CMK (cell line): ENCODE measurements at places on chromosomes 3 and 15.

GRCh38 chr3:35908366-35909232, 269.3 kb downstream of the ARPP21 start:
- DNase-seq: peak; percentile 14

- no peak for DNase-seq
These were observed 45.5 kb downstream of the PPM1L start for GRCh38 chr3:160801386-160802118.

DNA sequence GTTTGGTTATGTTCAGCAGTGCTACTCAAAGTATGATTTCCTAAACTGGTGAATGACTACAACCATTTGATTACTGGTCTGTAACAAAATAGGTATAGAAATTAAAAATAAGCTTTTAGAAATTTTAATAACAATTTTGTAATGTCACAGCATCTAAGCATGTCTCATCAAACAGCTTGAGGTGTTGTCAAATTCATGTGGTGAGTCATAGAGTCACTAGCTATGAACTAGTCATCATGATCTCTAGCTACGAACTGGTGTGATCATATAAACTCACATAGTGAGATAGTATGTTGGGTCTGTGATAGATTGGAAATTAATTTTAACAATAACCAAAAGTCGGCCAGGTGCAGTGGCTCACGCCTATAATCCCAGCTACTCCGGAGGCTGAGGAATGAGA, 213.9 kb upstream of the RBMS3 start:
- DNase-seq: no peak

- no peak for DNase-seq
These were observed 102.7 kb upstream of the AADACL2 start for GRCh38 chr3:151630938-151631441.

- no peak for DNase-seq
These were observed 26.7 kb upstream of the NDUFB4 start for GRCh38 chr3:120569222-120570057.

GRCh38 chr3:42042747-42043098, 48.4 kb upstream of the TRAK1 start:
- DNase-seq: no peak

DNA sequence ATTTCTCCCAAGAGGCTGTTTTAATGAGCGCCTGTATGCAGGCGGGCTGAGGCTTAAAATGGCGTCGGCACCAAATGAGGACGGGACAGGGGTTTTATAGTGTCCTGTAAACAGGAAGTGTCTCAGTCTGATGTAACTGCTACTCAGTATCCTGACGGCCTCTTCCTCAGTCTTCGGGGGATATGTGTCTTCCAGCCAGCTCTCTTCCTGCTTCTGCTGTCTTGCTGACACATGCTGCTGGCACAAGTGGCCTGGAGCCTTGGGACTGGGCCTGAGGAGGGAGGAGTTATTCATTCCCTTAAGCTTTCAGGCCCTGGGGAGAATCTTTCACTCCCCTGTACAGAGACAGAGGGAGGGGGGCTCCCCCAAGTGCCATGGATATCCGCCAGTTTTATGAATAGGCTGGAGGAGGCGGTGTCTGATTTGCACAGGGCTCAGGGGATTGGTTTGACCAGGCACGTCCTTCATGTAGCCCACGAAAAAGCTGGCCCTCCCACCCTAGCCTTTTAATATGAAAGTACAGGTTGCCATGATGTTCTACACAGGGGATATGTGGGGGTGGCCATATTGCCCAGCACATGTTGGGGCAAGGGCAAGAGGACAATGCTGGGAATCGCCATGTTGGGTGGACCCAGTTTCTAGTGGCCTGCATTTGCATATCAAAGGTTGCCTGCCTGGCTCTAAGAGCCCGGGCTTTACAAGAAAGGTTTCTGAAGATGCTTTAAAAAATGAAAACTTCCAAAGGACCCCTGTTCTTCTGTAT, 19.9 kb downstream of the NDUFB4 start:
- DNase-seq: peak; percentile 9

- DNase-seq: no peak
These were observed 657.5 kb downstream of the GRM7 start for GRCh38 chr3:7518456-7518855.

DNA sequence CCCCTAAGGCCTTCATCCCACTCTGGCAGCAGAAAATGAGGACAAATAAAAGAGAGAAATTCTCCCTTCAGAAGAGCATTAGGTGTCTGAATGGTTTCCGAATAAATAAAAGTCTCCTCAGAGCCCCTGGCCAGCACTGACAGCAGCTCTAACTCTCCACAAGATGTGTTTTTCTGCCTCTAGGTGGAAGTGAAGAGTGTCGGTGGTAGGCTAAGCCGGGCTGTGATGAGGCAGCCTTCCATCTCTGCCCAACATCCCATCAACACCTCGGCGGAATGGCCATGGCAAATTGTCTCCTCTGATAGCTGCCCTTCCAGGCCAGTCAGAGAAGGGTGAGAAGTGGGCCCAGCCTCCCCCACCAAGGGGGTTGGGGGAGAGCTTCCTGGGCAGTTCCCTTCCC, 6.3 kb upstream of the CACNA2D2 start:
- no peak for DNase-seq

DNA sequence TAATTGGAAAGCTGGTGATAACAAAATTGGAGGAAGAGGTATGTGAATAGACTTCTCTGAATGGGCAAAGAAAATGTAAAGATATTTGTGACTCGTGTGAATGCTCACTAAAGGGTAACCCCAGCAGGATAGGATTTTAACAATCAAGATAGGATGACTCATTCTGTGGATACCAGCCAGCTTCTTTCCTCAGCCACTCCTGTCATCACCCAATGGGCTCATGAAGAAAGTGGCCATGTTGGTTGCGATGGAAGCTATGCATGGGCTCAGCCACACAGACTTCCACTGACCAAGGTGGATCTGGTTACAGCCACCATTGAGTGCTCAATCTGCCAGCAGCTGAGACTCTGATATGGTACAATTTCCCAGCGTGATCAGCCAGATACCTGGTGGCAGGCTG, 40.9 kb downstream of the STRIT1 start:
- DNase-seq: no peak

DNA sequence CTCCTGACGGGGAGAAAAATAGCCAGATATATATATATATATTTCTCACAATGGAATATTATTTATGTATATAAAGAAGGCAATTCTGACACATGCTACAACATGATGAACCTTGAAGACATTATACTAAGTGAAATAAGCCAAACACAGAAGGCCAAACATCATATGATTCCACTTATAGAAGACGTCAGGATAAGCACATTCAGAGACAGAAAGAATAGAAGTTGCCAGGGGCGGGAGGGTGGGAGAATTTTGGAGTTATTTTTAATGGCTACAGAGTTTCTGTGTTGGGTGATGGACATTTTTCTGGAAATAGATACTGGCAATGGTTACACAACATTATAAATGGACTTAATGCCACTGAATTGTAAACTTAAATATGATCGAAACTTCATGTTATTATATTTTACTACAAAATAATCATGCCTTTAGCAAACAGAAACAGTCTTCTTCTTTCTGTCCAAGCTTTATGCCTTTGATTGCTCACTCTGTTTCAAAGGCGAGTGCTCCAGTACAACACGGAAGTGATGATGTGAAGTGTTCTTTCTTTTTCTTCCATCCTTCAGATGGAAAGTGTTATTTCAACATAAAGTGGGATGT, 514.0 kb downstream of the OCA2 start:
- DNase-seq: no peak

- DNase-seq: no peak
These were observed 31.2 kb downstream of the CD276 start for GRCh38 chr15:73715417-73715816.

DNA sequence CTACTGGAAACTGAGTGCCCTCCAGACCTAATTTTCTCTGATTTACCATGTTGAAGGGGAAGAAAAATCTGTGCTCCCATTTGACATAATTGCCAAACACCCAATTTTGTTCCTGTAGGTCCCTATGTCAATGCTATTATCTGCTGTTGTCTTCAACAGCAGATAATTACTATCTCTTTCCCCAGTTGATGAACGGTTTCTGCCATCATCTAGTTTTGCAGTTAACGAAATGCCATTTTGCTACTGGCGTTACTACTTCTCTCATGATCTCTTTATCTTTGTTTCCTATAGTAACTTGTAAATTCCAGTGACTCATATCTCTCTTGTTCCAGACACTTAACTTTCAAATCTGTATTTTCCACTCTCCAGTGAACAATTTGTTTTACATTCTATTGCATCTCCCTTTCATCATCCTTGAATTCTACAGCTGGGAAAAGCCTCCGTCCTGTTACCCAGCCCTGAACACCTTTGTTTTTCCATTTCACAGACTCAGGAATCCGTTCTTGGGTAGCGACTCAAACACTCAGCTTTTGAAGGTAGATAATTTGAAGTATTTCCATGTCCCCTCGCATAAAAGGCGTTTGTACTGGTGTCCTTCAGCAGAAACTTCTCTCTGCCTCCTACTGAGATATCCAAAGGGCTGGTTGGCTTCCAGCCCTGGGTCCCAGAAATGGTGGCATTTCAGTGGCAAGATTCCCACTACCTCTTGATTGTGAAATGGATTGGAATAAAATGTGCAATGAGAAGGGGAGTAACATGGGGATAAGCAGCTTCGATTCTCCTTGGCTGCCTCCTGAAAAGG, 111.7 kb downstream of the FOXB1 start:
- DNase-seq: no peak

DNA sequence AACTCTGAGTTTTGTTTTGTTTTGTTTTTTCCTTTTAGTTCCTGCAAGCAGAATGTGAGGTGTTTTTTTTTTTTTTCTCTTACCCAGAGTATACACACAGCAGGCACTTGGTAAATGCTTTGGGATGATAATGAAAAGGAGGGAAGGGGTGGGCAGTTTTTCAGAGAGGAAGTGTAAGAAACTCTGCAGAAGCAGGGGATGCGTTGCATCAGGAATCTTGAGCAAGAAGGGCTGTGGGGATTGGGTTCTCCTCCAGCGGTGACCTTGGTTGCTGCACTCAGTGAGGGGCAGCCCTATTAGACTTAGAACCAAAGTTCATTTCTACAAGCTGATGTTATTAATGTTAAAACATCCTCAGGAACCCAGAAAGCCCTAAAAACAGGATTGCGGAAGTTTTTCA, 32.2 kb upstream of the TMEM158 start:
- DNase-seq: no peak

DNA sequence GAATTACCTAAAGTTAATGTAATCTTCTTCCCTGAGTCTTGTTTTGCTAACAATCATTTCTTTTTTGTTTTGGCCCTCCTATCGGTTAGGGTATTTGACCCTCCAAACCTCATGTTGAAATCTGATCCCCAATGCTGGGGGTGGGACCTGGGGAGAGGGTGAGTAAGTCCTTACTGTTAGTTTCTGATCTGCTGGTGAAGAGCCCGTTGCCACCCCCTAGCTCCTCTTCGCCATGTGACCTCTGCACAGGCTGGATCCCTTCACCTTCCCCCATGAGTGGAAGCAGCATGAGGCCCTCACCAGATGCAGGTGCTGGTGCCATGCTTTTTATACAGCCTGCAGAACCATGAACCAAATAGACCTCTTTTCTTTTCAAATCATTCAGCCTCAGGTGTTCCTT, 62.8 kb upstream of the ADCY5 start:
- no peak for DNase-seq

DNA sequence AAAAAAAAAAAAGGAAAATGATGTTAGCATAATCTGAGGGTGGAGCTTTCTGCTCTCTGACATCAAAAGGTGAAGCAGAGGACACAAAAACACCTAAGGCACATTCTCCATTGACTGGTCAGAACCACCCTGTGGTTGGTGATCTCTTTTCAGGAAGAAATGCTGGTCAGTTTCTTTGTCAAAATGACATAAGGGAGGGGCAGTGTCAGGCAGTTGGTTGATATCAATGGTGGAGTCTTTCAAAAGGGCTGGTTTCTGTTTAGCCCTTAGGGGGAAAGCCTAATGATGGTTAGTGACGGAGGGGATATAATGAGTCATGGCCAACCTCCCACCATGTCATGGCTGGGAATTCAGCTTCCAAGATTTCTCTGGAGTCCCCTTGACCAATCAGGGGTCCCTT, 185.9 kb upstream of the GBE1 start:
- no peak for DNase-seq

DNA sequence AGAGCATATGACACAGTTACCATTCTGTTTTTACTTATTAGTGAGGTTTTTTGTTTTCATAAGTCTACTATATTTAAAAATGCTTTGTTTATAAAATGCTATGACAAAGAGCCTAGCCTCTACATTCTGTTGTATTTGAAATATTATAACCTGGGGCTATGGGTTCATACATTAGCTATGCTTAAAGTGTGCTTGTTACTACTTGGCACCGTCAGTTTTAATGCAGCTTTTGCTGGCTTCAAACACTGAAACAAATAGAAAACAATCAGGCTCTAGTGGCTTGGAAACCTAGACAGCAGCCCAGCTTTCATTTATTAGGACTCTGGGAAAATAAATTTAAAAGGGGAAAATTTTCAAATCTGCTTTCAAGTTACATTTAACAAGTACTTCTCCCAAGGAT, 635.9 kb downstream of the CADM2 start:
- no peak for DNase-seq

GRCh38 chr15:85625856-85626255, 168.9 kb downstream of the KLHL25 start:
- DNase-seq: peak; percentile 46

GRCh38 chr15:73303636-73304035, 65.1 kb downstream of the HCN4 start:
- DNase-seq: no peak

DNA sequence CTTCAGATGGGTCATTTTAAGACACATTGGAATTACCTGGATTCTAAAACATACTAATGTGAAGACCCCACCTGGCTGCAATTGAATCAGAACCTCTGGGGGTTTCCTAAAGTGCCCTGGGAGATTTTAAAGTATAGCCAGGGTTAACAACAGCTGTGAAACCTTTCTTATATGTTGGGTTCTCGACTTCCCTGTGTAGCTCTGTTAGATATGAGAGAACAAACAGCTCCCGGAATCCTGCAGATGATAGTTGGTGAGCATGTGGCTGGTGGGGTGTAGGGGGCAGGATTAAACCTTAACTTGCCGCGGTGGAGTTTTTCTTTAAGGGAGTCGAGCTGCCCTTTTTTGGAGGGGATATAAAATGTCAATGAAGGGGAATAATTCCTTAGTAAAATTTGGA, 12.1 kb downstream of the PLCL2 start:
- DNase-seq: no peak

GRCh38 chr3:188948997-188949389, 222.8 kb upstream of the TPRG1 start:
- DNase-seq: no peak

DNA sequence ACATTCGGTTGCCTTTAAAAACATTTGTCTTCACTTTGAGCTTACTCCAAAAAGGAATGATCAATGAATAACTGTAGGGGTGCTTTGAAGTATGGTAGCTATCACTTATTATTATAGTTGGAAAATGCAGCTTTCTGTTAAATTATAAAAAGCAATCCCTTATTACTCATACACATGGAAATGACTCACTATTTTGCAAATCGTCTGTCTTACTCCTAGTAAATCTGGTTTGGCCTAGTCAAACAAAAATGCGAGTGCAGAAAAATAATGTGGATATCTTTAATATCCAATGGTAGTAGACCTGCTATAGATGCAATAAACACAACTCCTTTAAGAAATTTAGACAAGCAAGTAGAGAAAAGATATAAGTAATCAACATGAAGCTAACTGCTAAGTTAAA, 112.5 kb downstream of the ZIC1 start:
- no peak for DNase-seq
